ENCODE measurements at places on chromosomes 4 and X.

DNA sequence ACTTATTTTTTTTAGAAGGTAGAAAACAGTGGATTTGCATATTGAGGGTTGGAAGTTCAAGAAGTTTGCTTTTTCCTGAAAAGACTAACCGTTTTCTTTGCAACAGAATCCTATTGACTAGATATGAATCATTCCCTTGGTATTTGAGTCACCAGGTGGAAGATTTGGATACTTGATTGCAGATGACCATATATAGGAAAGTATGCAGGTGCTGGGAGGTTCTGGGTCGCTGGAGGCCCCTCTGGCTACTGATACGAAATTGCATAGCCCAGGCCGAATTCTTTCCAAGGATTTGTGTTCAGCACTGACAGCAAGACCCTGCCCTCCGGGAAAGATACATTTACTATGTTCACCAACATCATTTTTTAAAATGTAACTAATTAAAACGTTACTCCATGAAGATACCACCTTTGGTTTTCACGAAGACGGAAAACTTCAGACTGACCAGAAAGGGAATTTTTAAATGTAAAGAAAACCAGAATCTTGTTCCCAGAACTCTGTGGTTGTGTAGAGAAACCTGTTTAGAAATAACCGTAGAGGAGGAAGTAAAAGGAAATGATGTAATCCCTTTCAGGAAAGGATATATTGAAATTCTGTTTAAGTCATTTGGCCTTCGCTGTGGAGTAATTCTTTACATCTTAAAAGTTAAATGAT, 946 bp downstream of the ANXA3 start:
- no peak for DNase-seq

- no peak for DNase-seq
Measured at GRCh38 chr4:84022564-84022963, 476.5 kb downstream of the NKX6-1 start.

DNA sequence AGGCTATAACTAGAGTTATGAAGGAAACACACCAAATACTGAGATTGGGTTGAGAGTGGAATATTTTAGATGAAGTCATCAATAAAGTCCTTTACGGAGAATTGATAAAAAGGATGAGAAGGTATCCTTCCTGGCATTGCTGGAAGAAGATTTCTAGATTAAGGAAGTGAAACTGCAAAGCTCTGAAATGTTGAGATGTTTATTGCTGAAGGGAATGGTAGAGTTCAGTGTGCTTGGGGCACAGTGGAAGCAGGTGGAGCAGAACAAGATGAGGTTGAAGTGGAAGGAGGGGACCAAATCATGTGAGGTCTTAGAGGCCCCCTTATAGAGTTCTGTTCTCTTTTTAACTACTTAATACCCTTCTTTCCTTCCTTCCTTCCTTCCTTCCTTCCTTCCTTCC, 848.5 kb downstream of the RAB28 start:
- no peak for DNase-seq

- no peak for DNase-seq
Measured at GRCh38 chr4:182862921-182863320, 54.3 kb downstream of the DCTD start.

DNA sequence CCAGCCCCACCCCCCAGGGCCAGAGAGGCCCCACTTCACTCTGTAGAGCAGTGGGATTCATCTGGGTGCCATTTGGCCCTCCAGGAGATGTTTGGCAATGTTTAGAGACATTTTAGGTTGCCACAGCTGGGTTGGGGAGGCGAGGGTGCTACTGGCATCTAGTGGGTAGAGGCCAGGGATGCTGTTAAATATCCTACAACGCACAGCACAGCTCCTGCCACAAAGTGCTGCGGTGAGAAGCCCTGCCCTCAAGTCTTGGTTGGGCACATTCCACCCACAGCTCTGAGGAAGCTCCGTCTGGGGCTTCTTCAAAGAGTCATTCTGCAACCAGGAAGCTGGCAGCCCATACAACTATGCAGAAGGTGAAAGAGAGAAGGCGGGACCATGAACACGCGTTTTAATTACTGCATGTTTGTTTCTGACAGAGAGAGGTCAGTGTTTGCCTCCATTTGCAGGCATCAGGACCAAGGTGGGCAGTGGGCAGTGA, 48.1 kb upstream of the FAM9C start:
- DNase-seq, result no peak

GRCh38 chrX:100819534-100819836, 706 bp upstream of the CSTF2 start:
- no peak for DNase-seq

- no peak for DNase-seq
Measured at GRCh38 chr4:168857009-168857408, 153.0 kb downstream of the CBR4 start.

- DNase-seq, result no peak
Measured at GRCh38 chrX:53005327-53005726, 43.3 kb upstream of the GPR173 start.

- no peak for DNase-seq
Measured at GRCh38 chr4:74487771-74488170, 42.8 kb downstream of the AREG start.

Measured in NCI-H1694 treated with DMSO at 0.1 percent for 48 hours (cell line).